Cardiac septum (tissue), 1 donor: ENCODE measurements at places on chromosomes 7 and 10. TPM values are rescaled to one million over a fixed set of nuclear protein-coding genes. Genes with fewer than 3 reads are reported as not detected.

DNA sequence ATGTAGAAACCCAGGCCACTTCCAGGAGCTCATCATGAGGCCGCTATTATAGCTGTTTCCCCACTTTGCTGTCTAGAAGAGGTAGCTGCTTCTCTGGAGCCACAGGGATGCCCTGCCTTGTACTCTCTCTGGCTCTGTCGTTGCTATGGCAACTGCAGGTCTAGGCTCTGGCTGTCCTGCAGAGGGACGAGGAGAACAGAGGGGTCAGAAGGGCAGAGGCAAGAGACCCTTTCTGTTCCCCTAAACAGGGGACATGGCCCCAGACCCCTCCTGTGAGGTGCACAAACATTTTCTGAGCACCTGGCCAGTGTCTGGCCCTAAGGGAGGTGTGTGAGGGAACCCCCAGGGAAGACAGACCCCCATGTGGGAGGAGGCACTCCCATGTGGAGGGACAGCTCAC, 31.4 kb downstream of the ITPRIP start:
- DNase-seq, result peak; percentile 12

- no peak for DNase-seq
These were observed 10.9 kb downstream of the CYP17A1 start for GRCh38 chr10:102826148-102826796.

DNA sequence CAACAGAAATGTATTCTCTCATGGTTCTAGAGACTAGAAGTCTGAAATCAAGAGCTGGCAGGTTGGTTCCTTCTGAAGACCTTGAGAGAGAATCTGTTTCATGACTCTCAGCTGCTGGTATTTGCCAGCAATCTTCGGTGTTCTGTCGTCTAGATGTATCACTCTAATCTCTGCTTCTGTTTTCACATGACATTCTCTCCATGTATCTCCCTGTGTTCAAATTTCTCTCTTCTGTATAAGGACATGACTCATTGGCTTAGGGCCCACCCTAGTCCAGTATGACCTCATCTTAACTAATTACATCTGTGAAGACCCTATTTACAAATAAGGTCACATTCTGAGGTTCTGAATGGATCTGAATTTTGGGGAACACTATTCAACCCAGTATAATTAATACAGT, 82.3 kb downstream of the ANKRD7 start:
- no peak for DNase-seq

Gene C10orf71
- 163 TPM for total RNA-seq

Gene ZNF511
- 34.4 TPM for total RNA-seq

Gene PLXNA4
- total RNA-seq, result 12.8 TPM

GRCh38 chr7:10655031-10655430, 318.6 kb upstream of the PHF14 start:
- no peak for DNase-seq

Gene KAZALD1
- total RNA-seq, result 12.1 TPM

GRCh38 chr7:15837306-15837950, 150.9 kb upstream of the MEOX2 start:
- DNase-seq, result no peak
